ENCODE measurements at places on chromosomes 12 and 14.

DNA sequence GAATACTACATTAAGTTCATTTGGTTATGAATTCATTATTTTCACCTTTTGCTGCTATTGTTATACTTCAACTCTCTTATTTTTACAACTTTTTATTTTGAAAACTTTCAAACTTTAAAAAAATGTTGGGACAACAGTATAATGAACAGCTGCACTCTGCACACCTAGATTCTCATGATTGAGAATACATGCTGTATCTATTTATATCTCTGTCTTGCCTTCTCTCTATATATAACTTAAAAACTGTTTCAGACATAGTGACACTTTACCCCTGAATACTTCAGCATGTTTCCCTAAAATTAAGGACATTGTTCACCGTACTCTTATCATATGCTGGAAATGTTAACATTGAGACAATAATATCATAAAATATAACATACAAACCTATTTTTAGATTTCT lies 237.1 kb downstream of the GPHN start:
- DNase-seq, result no peak

GRCh38 chr12:90098132-90098779 lies 389.6 kb upstream of the ATP2B1 start:
- DNase-seq, result no peak

DNA sequence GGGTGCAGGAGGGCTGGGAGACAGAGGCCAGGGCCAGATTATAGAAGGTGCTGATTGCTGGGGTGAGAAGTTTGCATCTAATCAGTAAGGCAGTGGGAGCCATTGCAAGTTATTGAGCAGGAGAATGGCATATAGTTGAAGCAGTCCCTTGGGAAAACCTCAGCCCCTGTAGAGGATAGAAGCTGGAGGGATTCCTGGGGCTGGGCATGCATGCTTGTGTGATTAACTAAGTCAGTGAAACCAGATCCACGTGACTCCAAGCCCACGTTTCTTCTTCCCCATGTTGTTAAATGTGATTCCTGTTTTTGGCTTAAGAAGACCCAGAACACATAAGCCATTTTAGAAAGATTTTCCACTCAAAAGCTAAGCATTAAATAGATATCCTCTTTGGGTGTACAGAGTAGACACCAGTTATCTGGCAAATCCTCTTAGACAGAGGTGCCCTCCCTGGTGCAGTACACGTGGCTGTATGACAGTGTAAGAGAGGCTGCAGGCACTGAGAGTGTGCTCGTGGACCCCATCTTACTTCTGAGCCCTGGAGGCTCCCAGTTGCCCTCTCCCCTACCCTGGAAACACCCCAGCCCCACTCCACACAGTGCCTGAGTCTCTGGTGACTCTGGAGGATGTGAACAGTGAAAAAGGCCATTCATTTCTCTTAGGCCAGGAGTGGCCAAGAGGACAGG lies 3.2 kb downstream of the C14orf132 start:
- no peak for DNase-seq

- no peak for DNase-seq
These were observed 1.6 kb downstream of the OAS3 start for GRCh38 chr12:112939761-112940381.

- DNase-seq, result no peak
These were observed 17.7 kb downstream of the AHSA1 start for GRCh38 chr14:77475432-77476115.

All from Caco-2 (cell line).